ENCODE measurements at places on chromosomes 12 and 14.

DNA sequence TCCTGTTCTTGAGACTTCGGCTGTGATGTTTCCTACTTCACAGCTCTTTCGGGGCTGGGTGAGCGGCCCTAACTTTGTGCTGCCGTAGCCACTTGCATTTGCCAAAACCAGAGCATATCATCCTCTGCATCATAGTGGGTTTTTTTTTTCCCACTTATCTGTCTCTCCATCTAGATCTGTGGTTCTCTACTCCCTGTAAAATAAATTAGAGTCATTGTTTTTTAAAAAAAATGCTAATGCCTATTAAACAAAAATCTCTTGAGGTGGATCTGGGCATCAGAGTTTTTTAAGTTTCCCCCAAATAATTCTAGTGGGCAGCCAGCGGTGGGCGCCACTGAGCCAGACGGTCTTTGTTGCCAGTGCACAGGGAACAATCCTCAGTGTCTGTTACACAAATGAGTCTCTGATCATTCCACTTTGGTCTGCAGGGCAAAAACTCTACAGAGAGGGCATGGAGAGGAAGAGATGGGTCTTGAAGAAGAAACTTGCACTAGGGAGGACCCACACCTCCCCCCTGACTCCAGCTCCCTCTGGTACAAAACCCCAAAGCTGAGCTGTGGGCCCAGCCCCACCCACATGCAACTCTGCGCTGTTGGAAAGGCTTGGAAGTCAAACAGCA is 62.4 kb upstream of the BCL2L14 start:
- no peak for DNase-seq

GRCh38 chr12:77406219-77406905 is 341.0 kb upstream of the E2F7 start:
- DNase-seq, result no peak

DNA sequence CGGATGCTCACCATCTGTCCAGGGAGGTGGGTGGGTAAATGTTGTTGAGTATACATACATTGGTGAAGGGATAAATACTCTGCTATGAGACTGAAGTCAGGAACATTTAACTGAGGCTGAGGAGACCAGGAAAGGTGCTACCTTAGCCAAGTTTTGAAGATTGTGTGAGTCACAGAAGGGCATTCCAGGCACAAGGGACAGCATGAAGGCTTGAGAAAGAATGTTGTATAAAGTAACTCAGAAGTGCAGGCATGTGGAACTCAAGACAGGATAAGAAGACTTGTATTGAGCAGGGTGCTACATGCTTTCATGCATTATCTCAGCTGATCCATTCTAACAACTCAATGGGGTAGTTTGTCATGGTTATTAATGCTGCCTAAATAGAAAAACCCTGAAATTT is 112.7 kb downstream of the IPO8 start:
- DNase-seq, result no peak

- no peak for DNase-seq
Observed at GRCh38 chr12:31406345-31406744, 80.4 kb upstream of the SINHCAF start.

GRCh38 chr12:109999983-110000505 is 814 bp downstream of the ANKRD13A start:
- no peak for DNase-seq

- no peak for DNase-seq
Observed at GRCh38 chr14:75005357-75005756, 2.6 kb downstream of the EIF2B2 start.

Measured in stimulated activated CD8-positive, alpha-beta memory T cell treated with anti-CD3 and anti-CD28 coated beads, Interleukin-4, amount 100 ng/mL, for 1 hour (primary cell).